ENCODE measurements at places on chromosomes 5 and 9.

DNA sequence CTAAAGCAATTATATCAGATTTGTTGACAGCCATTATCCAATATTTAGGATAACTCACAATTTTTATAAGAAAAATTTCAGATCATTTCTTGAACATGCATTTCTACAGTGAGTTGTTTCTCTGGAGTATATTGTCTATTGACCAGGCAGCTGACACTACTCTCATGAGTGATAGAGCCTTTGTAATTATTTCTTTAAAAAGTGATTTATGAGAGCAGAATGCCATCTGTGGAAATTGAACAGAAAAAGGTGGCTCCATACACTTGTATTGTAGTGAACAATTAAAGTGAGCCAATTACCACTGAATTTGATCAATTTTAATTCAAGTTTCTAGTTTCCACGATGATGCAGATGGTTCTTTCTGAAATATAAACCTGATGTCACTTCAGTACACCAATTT, 855.4 kb downstream of the TAF11L14 start:
- ATAC-seq, result peak; percentile 82

DNA sequence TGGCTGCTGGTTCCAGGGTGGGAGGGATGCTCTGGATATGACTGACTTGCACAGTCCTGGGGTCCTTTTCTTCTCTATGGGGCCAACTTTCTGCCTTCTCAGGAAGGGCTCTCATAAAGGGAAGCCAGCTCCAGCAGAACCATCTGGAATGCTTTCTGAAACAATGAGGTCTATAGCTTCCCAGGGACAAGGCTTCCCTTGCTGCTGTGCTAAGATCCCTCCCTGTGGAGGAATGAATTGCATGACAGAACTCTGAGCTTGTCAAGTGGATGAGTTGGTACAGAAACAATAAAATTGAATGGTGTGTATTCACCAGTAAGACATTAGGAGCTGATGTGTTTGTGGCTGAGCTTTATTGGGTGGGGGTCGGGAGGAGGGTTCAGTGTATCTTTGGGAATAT, 19.8 kb downstream of the CKMT2 start:
- ATAC-seq, result no peak

- ATAC-seq, result no peak
Observed at GRCh38 chr5:33788922-33789566, 102.7 kb downstream of the ADAMTS12 start.

- ATAC-seq, result peak; percentile 84
Observed at GRCh38 chr5:10333154-10334006, 20.1 kb upstream of the MARCHF6 start.

DNA sequence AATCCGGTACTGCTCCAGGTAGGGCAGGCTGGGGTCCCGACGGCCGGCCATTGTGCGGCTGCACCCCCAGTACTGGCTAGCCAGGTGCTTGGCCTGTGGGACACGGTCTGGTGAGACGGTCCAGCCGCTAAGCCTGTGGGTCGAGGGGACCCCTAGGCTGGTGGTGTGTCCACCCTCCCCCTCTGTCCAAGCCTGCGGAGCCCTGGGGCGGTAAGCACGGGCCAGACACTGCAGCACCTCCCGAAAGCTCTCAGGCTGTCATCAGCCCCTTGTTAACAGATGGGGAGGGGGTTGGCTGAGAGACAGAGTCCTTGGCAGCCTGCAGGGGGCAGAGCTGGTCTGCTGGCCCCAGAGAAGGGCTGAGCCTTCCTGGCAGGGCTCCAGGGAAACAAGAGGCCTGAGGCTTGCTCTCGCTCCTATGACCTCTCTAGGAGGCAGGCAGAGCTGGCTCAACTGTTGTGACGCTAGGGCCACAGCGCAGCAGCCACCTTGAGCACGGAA, 11.8 kb upstream of the MRNIP start:
- no peak for ATAC-seq

DNA sequence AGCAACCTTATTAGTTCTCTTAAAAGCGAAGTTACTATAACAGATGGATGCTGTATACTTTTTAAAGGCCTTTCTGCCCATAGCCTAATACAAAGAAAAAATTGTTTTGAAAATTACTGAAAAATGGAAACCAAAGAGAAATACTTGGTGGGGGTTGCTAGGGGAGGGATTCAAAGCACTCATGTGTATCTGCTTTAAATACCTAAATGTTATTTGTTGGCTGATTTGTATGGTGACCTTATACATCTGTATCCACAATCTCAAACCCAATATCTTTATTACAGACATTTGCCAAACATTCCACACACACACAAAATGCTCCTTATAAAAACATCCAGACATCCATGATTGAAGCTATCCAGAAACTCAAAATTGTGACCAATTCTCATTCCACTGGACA, 172.0 kb downstream of the ADAMTS12 start:
- no peak for ATAC-seq

DNA sequence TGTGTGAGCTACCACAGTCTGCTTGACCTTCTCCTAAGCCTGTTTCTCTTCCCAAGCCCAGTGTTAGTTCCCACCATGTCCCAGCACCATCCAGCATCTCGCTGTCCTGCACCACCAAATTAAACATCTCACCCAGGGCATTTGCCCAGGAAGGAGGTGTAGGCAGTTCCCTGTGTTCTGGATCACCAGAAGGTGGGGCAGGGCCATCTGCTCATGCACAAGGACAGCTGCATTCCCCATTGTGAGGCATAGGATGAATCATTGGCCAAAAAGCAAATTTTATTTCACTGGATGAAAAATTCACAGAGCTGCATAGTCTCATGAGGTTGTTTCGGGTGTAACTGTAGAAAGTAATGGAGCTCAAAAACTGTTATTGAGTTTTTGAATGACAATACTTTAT, 89.5 kb upstream of the GRIA1 start:
- peak; percentile 97 for ATAC-seq

- no peak for ATAC-seq
Observed at GRCh38 chr9:2615497-2615896, 6.1 kb upstream of the VLDLR start.
